GM23248 (cell line): ENCODE measurements at places on chromosomes 11 and 22. TPM values are rescaled to one million over a fixed set of nuclear protein-coding genes. Genes with fewer than 3 reads are reported as not detected.

GRCh38 chr11:12066056-12066798 lies 44.2 kb upstream of the MICAL2 start:
- DNase-seq = peak; percentile 98

DNA sequence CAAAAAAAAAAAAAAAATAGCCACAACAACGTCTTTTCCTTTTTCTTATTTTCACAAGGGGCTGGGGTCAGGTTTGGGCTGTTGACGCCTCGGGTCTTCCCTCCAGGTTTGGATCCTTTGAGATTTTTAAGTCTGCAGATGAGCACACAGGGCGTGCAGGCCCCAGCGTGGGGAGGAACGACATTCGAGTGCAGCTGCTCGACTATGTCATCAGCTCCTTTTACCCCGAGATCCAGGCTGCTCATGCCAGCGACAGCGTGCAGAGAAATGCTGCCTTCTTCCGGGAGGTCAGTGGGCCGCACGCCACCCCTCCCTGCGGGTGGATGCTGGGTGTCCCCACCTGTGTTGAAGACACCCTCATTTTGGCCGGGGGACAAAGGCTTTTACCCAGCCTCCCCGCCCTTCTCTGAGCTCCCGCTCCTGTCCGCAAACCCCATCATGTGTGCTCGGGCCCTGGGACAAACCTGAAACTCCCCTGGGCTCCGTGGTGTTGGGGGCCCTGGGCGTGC lies 7.7 kb downstream of the SELENOO start:
- no peak for DNase-seq

DNA sequence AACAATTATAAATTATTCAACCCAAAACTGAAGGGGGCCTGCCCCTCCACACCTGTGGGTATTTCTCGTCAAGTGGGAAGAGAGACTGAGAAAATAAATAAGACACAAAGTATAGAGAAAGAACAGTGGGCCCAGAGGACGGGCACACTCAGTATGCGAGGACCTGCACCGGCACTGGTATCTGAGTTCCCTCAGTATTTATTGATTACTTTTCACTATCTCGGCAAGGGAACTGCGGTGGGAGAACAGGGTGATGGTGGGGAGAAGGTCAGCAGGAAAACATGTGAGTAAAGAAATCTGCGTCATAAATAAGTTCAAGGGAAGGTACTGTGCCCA lies 3.2 kb downstream of the C11orf54 start:
- DNase-seq = no peak

DNA sequence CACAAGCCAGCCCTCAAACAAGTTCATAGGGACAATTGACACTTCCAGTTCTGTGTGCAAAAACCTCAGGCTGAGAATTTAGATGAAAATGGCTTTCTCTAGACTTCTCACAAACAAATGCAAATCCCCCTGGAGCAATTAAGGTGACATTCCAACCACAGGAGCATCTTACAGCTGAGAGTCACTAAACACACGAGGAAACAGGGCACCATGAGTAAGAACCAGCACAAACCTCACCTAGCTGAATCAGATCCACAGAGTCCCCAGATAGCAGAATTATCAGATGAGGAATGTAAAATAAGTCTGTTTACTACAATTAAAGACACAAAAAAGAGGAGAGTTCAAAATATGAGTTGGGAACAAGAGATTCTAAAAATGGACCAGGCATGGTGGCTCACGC lies 51.5 kb downstream of the RTL6 start:
- no peak for DNase-seq

Gene NXPE4
- polyA plus RNA-seq = not detected in 2 replicates
